ENCODE measurements at places on chromosomes 2 and 18. TPM values are rescaled to one million over a fixed set of nuclear protein-coding genes. Genes with fewer than 3 reads are reported as not detected.
A peak's percentile ranks its signal among the peaks of the same experiment; 100 is the strongest.

GRCh38 chr18:23992089-23992940, 22.2 kb upstream of the TTC39C start:
- peak; percentile 74 for DNase-seq

GRCh38 chr2:216497382-216498069, 1.1 kb upstream of the RPL37A start:
- no peak for DNase-seq

Gene FABP1
- not detected for total RNA-seq

DNA sequence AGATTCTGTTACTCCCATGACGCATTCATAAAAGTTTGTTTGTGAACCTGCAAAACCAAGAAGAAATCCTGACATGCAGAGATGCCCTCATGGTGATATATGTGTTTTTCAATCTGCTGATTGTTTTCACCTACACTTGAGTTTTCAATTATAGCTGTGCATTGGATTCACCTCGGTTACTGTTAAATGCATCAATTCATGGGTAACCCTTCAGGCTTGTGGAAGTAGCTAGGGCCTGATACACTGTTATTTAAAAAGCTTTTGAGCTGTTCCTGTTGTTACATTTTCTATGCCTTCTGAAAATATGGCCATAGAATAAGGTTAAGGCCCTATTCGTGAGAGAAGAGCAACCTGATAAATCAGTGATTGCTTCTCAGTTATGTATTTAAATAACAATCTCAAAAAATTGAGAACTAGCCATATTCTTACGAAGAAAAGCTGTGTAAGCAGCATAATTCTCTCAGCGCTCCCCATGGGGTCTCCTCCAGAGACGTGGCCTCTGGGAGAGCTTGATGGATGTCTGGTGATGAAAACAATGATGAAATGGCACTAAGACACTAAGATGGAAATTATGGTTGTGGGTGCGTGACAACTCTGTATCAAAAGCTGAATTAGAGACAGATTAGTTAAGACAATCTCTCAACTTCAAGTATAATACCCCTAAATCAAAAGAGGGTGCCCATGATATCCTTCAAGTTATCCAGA, 60.5 kb downstream of the RIT2 start:
- no peak for DNase-seq

Gene YES1
- 173 TPM for total RNA-seq

GRCh38 chr18:79738581-79739439, 58.9 kb upstream of the KCNG2 start:
- no peak for DNase-seq

- DNase-seq = no peak
These were observed 73.9 kb downstream of the SOX11 start for GRCh38 chr2:5766056-5766455.

Data from renal cortical epithelial cell (primary cell).